ENCODE measurements at places on chromosomes 3 and 15.

DNA sequence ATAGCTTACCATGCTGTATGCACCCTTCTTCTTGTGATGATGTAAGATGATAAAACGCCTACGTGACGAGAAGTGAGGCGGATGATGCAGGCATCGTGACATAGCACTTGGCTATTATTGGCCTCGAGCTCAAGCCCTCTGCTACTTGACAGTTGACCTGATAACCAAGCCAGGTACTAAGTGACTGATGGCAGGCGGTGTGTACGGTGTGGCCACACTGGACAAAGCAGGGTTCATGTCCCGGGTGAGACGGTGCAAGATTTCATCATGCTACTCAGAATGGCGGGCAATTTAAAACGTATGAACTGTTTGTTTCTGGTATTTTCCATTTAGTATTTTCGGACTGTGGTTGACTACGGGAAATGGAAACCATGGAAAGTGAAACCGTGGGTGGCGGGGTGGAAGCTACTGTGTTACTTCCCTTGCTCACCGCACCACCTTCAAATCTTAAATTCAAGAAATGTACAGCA is 57.7 kb downstream of the SLC12A8 start:
- no peak for DNase-seq

DNA sequence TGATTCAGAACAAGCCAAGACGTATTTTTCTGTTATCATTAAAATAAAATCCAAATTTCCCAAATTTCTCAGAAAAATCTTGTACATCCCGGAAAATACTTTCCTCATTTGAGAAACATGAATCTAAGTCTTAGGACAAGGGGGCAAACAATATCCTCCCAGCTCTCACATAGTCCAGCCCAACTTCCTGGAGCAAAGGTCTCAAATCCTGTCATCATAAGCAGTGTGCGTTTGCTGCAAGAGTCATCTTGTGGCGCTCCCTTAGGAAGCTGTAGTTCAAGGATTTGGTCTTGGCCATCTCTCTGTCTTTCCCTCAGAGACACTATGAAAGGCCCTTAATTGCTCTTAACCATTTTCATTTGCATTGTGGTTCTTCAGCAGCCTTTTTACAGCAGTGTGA is 57.5 kb upstream of the GSK3B start:
- no peak for DNase-seq

GRCh38 chr15:77993374-77993911 is 84.1 kb downstream of the TBC1D2B start:
- DNase-seq, result no peak

- DNase-seq, result no peak
Measured at GRCh38 chr15:41926185-41927056, 32.6 kb upstream of the SPTBN5 start.

DNA sequence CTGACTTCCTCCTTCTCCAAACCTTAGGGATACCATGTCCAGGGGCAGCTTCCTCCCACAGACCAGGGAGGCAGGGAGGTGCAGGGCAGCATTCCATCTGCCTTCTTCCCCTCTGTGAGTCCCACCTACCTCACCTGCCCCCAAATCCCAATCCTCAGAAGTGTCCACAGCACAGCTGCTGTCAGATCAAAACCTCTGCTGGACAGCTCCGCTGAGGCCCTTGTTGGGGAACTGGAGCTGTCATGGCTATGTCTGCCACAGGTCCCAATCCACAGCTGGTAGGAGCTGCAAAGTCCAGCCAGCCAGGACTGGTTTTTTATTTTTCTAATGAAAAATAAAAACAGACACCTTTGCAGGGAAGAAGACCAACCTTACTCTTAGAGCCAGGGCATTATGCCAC is 40.7 kb upstream of the TBC1D21 start:
- no peak for DNase-seq

DNA sequence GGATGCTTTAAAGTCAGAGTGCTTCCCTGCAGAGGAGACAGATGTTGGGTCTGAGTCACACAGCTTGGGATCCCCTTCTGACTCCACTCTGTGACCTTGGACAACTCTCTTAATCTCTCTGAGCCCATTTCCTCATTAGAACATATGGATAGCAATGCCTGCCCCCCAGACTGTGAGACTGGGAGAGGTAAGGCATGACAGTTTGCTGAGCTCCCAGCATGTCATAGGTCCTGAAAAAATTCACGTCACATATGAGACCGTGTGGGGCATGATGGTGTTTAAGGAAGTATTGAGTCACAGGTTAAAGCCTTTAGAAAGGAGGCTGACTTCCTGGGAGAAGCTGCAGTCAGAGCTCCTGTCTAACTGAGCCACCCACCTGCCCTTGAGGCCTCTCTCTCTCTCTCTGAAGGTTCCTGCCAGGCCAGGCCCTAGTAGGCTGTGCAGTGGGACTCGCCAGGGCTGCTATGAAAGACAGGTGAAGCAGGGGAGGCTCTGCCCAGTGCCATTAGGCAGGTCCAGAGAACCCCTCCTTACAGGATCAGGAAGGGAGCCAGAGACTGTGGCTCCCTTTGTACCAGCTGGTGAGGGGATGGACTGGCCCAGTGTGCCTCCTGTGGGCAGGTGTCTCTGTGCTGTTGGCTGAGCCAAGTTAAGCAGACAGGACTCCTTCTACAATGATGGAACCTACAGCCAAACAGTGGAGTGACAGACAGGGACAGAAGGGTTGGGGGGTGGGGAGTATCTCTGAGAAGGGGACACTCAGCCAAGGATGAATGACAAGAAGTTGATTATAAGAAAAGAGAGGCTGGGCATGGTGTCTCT is 19.5 kb upstream of the DOCK3 start:
- DNase-seq, result no peak

Data from head of caudate nucleus (tissue), 42 donors.